HEK293T (cell line): ENCODE measurements at places on chromosomes 5 and 9.

DNA sequence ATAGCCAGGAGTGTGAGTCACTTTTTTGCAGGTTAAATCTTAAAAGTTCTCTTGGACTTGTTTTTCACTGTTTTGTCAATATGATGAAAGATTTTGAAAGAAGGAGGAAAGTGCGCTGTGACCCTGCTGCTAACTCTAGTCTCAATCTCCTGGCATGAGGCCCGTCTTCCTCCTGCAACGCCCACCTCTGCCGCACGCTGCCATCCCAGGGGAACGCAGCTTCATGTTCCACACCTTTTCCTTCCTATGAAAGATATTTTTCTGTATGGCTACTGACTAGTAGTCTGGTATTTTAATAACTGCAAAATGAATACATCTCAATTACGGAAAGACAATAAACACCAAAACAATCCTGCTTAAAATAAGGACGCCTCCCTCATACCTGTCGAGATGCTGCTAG is 8.3 kb downstream of the PPIC start:
- no peak for DNase-seq

- DNase-seq, result peak; percentile 56
Measured at GRCh38 chr9:22307013-22307711, 139.5 kb upstream of the DMRTA1 start.

GRCh38 chr9:119005162-119005561 is 364.1 kb downstream of the BRINP1 start:
- DNase-seq, result no peak

DNA sequence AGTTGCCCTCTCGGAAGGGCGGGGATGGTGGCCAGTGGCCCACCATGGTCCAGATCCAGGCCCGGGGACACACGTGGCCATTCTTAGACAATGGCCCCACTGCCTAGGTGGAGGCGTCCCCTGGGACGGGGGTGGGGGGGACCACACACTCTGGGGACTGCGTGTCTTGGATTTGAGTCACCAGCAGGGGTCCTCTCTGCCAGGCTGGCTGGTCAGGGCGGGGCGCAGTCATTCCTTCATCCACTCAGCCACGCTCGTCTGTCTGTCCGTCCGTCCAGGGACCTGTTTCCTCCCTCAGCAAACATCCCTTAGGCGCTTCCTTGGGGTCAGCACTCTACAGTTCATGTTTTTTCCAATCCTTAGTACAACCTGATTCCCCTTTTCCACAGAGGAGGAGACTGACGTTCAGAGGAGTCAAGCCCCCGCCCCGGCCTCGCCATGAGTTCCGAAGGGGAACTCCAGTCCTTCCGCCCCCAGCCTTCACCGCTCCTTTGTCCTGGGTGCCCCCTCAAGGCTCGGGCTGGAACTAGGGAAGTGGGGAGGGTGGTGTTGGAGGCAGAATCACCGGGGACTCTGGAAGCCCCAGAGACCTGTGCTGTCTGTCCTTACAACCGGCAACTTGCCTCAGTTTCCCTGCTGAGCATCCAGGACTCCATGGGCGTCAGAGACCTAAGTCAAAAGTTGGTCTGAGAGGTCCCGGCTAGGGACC is 276.6 kb upstream of the MVB12B start:
- no peak for DNase-seq

DNA sequence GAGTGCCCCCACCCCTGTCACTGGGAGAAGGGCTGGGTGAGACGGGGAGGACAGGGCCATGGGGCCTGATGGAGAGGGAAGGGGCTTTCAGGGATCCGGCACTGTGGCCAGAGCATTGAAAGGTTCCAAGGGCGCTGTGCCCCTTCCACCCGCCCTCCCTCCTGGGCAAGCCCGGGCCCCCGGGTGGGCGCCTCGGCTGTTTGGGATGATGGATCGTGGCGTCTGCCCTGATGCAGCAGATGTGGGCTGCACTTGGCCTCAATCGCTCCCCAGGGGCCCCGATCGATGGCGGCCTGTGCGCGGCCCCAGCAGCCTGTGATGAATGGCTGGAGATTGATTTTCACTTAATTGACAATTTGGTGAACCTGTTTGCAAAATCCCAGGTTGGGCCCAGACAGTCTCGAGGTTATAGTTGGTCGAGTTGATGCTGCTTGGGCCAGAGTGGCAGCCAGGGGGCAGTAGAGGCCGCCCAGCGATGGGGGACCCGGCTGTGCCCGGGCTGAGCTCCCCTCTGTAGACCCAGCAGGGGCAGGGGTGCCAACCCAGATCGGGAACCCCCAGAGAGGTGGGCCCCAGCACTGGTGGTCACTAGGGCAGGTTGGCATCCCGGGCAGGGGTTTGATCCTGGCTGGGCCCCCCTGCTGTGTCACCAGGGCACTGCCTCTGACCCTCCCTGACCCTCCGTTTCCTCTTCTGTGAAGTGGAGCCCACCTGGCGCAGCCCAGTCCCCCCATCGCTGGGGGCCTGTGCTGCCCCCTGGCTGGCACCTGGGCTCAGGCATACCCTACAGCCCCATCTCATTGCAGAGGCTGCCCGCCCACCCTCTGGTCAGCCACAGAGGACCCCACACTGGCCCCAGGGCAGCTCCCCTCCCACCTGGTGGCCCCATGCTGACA is 34.7 kb downstream of the LHX3 start:
- peak; percentile 74 for DNase-seq
